ENCODE measurements at places on chromosomes 5 and 9. TPM values are rescaled to one million over a fixed set of nuclear protein-coding genes. Genes with fewer than 3 reads are reported as not detected.

The AQP7 gene
- total RNA-seq = not detected

The NR5A1 gene
- not detected for total RNA-seq

The ANKRD18B gene
- total RNA-seq = 2.6 TPM

The SLC25A2 gene
- total RNA-seq = 0.15 TPM

The MAMDC2 gene
- 6.5 TPM for total RNA-seq

The FOCAD gene
- total RNA-seq = 66.4 TPM

The CBY3 gene
- total RNA-seq = not detected
